ENCODE measurements at places on chromosomes 6 and 20. TPM values are rescaled to one million over a fixed set of nuclear protein-coding genes. Genes with fewer than 3 reads are reported as not detected.

The IPCEF1 gene
- 3.8 TPM for total RNA-seq

The EDEM2 gene
- 25.3 TPM for total RNA-seq

The POM121L2 gene
- total RNA-seq, result not detected

The CD24 gene
- 0.95 TPM for total RNA-seq

The SLC13A3 gene
- 3.2 TPM for total RNA-seq

The SLC16A10 gene
- 24.4 TPM for total RNA-seq

The TMEM170B gene
- 6.8 TPM for total RNA-seq

The RSPH9 gene
- total RNA-seq, result not detected

The DLL1 gene
- 12.6 TPM for total RNA-seq

DNA sequence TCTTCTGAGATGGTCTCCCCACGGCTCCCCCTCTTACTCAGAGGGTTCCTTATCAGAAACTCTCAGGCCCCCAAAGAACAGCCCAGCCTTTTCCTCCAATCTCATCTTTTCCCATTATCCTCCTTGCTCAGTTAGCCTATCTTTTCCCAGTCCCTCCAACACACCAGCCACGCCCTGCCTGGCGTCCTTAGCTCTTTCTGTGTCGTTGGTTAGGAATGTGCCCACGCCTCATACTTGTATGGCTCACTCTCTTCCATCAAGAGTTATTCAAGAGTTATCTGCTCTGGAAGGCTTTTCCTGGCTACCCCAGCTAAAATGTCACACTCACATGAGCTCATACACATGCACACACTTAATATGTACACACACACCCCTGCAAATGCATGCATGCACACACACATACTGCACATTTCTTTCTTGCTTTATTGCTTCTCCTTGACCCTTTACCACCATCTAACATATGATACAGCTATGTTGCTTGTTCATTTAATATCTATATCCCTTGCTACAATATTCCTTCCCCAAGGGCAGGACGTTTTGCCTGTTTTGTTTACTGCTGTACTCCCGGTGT, 37.6 kb downstream of the SLC2A10 start:
- no peak for DNase-seq

DNA sequence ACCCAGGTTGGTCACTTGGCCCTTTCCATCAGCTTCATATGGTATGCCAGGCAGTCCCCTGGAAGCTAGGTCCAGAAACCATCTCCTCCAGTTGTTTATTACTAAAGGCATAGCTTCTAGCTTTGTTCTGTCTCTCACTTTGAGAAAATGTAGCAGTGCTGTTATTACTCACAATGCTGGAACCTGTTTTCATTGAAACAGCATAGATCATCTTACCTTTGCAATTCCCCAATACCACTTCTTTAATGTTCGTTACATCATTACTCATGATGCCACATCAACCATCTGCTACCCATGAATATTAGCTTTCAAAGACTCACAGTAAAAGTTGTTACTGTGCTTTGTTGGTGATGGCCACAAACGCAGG, 88.3 kb downstream of the ADAT2 start:
- DNase-seq, result no peak

GRCh38 chr6:26539071-26539615, 977 bp downstream of the HMGN4 start:
- no peak for DNase-seq

DNA sequence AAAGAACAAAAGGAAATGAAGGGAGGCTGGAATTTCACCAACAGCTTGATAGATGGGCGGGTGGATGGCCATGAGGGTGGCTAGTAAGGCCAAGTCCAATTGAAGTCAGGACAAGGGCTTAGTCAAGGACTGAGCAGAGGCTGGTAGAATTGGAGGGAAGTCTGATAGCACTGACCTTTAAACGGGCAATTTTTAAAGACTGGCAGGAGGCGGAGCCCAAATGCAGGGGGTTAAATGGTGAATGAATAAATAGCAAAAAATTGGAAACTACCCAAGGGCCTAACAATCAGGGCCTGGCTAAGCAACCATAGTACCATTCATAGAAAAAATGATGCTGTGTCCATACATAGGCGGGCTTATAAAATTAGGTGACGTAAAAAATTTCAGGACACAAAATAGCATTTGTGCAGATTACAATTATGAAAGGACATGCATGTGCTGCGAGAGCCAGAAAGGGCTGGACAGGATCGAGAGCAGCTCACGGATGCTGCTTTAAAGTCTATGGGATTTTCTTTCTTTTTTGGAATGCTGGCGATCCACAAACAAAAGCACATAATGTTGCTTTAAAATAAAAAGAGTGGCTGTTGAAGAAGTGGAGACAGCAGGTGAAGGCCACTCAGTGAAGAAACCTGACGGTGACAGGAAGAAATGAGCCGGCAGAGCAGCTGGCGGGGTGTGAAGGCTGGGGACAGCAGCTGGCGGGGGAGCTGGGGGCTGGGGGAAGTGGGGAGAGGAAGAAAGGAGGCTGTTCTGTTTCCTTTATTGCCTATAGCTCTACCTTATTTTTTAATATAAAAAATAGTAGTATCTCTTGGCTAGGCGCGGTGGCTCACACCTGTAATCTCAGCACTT, 42.8 kb upstream of the TAF8 start:
- no peak for DNase-seq

GRCh38 chr20:36483919-36484808, 57.2 kb upstream of the MYL9 start:
- DNase-seq, result no peak

GRCh38 chr20:9912858-9913434, 74.1 kb upstream of the PAK5 start:
- no peak for DNase-seq

DNA sequence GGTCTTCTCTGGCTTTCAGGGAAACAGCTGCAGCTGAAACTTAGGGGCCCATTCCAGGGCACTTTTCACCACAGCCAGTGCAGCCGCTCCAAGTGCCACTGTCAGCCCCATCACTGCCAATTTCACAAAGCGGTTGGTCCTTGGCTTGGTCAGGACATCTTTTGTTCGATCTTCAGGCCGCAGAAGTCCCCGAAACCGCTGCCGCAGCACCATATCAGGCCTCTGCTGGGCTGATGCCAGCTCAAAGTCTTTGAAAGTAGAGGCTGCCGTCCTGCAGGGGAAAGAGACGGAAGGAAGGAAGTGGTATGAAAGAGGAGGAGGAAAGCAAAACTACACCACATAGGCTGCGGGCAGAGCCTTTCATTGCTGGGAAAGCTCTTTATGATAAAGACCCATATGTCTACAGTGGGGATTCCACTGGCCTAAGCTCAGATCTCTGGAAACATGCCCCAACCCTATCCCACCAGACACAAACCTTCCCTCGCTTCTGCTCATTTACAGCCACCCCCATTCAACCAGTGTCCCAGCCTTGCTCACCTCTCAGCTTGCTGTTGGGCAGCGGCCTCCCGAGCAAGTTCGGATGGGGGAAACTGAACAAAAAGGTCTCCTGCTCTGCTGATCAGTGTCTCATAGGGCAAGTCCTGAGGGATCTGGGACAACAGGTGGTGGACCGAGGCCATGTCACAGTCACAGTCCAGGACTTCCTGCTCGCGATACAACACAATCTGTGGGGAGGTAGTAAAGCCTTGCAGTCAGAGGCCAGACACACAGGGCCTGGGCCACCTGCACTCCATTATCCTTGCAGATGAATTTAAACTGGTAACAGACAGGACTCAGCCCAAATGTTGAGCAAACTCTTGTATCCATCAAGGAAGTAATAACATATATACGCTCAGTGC, 23.5 kb downstream of the TBC1D20 start:
- DNase-seq, result no peak

DNA sequence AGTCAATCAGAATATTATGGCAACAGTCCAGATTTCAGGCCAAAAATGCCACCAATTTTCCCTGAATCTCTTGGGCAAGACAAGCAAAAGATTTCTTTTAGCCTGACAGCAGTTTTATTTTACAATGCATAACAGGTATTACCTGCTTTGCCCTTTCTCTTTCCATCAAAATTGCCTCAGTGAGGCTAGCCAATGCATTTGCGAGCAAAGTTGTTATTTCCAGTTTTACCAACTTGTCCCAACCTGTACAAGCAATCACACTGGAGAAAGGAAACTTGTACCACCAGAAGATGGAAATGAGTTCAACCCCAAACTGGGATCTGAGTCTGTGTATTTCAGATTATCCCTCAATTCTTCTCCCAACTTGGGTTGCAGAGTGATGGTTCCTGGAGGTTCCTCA, 279.9 kb upstream of the CDYL start:
- DNase-seq, result no peak

DNA sequence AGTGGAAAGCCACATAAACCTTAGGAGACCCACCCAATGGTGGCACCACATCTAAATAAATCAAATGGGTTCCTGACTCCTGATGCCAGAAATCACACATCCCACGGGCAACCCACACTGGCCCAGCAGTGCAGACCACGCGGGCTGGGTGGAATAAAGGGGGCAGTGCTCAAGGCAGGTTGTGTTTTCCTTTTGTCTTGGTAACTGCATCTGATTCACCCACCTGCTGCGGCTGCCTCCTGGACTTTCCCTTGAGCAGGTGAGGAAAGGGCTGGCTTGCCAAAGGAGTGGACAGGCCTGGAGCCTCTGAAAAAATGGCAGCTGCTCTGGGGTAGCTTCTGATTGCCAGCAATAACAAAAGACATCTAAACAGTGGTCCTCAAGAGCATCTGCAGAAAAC, 119.5 kb upstream of the KCNK16 start:
- DNase-seq, result no peak

- DNase-seq, result no peak
These were observed 123.1 kb downstream of the CDKAL1 start for GRCh38 chr6:20657274-20657800.

- DNase-seq, result no peak
These were observed 183.9 kb upstream of the JARID2 start for GRCh38 chr6:15061908-15062515.

- DNase-seq, result no peak
These were observed 165.0 kb downstream of the MOXD1 start for GRCh38 chr6:132236281-132236680.

DNA sequence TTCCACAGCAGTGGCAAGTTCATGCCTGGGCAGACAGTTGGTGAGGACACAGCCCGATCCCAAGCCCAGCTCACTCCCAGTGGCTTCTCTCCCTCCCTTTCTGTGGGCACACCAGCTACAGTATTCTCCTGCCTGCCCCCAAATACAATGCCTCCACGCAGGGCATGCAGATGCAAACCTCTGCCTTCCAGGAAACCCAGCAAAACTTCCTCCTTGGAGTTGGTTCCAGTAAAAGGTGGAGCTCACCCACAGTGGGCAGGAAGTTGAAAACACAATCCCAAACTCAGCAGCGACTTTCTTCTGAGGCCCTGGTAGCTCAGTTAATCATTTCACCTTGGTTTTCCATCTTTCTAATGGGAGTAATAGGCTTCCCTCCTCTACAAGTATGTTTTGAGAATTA, 93.7 kb downstream of the LY86 start:
- DNase-seq, result no peak

DNA sequence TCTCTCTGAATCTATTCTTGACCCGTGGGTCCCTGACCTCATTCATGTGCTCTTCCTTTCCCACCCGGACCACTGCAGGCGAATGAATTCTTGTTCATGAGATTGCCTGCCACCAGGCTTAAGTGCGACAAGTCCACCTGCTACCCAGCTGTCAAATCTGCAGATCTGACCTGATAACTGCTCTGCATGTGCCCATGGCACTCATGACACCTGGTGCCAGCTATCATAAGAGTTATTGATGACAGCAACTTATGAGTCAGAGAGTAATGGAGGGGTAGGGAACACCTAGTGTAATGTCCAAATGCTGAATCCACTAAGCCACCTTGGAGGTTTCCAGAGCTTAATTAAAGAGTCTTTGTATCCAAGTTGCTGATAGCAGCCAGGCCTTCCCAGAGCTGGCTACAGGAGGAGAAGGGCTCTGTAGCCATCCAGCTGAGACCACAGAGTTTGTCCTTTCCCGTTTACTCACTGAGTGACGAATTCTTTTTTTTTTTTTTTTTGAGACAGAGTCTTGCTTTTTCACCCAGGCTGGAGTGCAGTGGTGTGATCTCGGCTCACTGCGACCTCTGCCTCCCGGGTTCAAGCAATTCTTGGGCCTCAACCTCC, 17.4 kb downstream of the SHLD1 start:
- DNase-seq, result no peak

- DNase-seq, result no peak
These were observed 649.2 kb upstream of the FLRT3 start for GRCh38 chr20:14986656-14987055.

DNA sequence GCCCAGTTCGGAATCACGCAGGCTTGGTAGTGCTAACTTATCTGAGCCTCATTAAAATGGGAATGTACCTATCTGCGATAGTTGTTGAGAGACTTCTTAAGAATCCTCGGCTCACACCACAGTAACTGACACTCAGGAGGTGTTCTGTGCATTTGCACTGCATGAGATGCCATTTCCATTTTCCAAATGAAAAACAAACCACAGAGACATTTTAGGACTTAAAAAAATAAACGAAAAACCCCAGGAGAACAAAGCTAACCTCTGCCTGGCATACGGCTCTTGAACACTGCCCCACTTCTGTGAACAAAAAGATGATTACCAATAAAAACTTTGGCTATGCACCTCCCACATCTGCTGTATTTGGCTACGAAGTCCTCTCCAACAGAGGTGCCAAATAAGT, 37.6 kb downstream of the BEND3 start:
- DNase-seq, result no peak

GRCh38 chr6:142819603-142820337, 125.2 kb downstream of the HIVEP2 start:
- no peak for DNase-seq

- DNase-seq, result no peak
These were observed 210.2 kb upstream of the CITED2 start for GRCh38 chr6:139584599-139584998.

- DNase-seq, result no peak
These were observed 2.4 kb upstream of the MICB start for GRCh38 chr6:31495580-31495979.

DNA sequence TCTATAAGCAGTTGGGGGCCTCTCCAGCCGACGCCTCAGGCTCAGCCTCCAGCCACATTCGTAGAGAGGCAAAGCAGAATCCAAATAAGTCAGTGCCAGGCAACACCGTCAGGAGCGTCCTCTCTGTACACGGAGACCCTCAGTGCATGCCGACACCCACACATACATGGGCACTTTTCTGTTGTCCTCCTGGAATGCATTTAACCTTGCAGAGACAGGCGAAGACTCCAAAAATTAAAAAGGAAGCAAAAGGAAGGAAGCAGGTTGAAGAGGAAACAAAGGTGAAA, 325.9 kb downstream of the TAF4 start:
- DNase-seq, result no peak

DNA sequence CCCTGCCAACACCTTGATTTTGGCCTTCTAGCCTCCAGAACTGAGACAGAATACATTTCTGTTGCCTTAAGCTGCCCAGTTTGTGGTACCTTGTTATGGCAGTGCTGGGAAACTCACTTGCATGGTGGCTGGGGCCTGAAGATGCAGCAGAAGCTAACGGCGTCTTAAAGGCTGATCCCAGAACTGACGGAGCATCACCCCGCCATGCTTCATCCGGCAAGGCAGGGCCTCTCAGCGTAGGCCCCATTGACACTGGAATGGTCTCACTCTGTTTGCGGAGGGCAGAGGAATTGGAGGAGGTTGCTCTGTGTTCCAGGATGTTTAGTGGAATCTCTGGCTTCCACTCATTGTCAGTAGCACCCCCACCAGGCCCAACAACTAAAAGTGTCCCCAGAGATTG, 102.1 kb downstream of the JPH2 start:
- no peak for DNase-seq
